ENCODE measurements at places on chromosomes 1 and 21.

DNA sequence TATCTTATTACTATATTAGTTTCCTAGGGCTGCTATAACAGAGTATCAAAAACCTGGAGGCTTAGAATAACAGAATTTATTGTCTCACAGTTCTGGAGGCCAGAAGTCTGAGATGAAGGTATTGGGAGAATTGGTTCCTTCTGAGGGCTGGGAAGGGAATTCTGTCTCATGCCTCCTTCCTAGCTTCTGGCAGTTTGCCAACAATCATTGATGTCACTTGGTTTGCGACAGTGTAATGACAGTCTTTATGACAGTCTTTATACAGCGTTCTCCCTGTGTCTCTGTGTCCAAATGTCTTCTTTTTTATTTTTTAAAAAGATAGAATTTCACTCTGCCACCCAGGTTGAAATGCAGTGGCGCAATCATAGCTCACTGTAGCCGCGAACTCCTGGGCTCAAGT, 15.8 kb upstream of the CENPF start:
- DNase-seq: no peak

DNA sequence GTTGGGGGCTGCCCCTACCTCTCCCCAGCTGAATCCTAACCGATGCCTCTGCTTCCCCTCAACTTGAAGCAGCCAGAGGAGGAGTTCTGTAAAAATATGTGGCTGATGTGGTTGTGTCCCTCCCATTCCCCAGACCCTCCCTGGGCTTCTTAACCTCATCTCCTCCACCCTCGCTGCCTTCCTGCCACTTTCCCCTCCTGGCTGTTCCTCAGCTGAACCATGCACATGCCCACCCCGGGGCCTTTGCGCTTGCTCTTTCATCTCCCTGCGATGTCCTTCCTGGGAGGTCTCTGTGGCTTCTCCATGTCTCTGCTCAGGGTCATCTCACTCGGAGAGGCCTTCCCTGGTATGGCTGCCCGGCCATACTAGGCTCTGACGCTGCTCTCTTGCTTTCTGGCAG, 8.9 kb downstream of the MIIP start:
- no peak for DNase-seq

DNA sequence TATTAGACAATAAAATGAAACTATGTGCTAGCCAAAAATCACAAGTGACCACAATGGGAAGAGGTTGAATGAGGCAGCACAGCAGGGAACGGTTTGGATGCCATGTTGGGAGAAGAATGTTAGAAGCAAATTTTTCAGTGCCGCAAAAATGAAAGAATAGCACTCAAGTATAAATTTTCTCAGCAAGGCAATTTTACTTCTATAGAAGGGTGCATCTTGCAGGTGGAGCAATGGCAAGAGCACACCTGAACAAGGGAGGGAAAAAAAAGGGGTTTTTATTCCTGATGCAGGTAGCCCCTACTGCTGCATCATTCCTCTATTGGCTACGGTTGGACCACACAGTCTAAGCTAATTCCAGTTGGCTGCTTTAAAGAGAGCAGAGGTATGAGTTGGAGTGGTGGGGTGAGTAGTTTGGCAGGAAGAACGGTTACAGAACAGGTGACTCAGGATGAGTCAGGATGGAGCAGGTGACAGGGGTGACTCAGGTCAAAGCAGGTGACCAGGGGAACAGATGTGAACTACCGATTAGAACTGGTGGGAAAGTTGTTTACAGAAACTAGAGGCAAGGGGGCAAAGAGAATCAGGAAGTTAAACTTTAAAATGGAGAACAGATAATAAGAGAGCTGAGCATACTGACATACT, 301.1 kb upstream of the NRIP1 start:
- DNase-seq: no peak

GRCh38 chr1:39755965-39756659, 15.0 kb downstream of the OXCT2 start:
- DNase-seq: no peak

- peak; percentile 64 for DNase-seq
Measured at GRCh38 chr1:6860401-6860800, 75.1 kb downstream of the CAMTA1 start.

DNA sequence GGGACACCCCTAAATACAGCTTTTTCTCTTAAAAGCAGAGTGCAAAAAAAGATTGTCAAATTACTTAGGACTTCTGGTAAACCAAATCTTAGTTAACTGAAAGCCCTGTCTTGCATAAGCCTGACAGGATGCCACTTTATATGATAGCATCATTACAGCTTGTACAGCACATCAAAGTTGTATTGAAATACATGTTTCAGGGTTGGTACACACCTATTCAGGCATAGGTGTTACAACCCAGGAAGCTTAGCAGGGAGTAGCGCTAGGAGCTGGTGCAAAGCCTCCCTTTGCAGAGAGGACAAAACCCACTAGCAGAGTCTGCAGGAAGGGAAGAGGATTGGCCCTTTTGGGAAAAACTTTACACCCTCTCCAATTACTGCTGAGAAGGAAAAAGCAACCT, 258.9 kb upstream of the SGIP1 start:
- no peak for DNase-seq

DNA sequence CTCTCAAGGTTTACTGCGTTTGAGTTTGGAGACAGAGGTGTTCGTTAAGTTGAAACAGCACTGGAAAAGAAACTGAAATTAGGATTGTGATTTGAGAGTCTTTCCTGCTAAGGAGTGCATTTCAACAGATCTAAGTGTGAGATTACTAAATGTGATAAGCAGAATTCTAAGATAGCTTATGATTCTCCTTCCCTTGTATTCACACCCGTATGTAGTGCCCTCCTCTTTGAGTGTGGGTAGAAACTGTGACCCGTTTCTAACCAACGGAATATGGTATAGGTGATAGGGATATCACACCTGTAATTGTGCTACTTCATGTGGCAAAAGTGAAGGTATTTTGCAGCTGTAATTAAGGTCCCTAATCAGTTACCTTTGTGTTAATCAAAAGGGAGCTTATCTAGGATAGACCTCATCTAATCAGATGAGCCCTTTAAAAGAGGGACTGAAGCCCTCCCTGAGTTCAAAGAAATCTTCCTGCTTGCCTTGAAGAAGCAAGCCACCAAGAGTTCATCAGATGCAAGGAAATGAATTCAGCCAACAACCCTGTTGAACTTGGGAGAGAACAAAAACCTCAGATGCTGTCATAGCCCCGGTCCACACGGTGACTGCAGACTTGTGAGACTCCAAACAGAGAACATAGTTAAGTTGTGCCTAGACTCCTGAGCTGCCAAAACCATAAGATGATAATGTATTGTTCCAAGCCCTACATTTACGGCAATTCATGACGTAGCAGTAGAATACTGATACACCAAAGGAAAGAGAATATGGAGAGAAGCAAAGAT, 12.6 kb upstream of the IL12RB2 start:
- DNase-seq: no peak

- peak; percentile 10 for DNase-seq
Measured at GRCh38 chr1:227245613-227246320, 72.5 kb downstream of the CDC42BPA start.

DNA sequence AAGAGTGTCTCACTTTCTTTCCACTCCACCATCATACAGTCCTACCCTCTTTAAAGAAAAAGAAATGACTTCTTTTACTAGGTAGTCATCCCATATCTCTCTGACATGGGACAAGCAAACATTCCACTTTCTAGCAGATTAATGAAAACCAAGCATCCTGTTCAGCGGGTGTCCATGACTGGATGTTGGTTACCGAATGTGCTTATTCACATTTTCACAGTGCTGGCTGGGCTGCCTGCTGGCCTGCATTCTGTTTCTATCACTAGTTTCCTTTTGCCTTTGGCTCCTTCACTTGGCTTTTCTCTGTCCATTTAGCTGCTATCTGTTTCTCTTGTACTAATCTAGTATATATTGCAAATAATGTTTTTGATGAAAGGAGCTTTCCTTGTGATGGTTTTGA, 598.4 kb downstream of the RWDD3 start:
- no peak for DNase-seq

DNA sequence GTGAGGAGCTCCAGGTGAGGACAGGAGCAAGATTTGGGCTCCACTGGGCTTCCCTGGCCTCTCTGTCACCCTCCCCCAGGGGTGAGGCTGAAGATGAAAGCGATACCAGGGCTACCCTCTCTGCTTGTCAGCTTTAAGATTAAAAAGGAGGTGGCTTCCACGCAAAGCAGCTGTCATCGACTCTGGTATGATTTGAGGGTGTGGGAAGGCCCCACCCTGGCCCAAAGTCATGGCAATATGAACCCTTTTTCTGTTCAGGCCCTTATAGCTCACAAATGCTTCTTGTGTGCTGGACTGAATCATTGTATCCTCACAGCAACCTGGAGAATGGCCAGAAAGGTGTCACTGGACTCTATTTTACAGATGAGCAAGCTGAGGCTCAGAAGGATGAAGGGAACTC, 41.6 kb downstream of the NUAK2 start:
- DNase-seq: no peak

GRCh38 chr1:157485793-157486192, 66.5 kb downstream of the FCRL5 start:
- DNase-seq: no peak

GRCh38 chr1:54335011-54335754, 71.0 kb downstream of the SSBP3 start:
- DNase-seq: no peak

DNA sequence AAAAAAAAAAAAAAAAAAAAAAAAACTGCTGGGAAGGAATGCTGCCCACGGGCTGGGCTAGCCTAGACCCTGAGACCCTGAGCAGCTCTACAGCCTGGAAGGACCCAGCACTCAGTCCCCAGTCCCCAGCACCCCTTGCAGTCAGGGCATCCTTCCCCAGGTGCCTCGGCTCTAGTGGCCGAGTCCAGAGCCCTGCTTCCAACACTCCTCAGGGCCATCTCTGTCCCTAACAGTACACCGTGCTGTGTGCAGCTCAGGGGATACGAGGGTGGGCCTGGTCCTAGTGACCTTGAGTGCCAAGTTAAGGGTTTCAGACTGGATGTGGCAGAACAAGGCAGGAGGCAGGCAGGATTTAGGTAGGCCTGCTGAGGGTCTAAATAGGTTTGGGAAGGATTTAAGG, 50.2 kb upstream of the LRP8 start:
- no peak for DNase-seq

- no peak for DNase-seq
Measured at GRCh38 chr1:22362626-22363402, 88.8 kb upstream of the ZBTB40 start.

DNA sequence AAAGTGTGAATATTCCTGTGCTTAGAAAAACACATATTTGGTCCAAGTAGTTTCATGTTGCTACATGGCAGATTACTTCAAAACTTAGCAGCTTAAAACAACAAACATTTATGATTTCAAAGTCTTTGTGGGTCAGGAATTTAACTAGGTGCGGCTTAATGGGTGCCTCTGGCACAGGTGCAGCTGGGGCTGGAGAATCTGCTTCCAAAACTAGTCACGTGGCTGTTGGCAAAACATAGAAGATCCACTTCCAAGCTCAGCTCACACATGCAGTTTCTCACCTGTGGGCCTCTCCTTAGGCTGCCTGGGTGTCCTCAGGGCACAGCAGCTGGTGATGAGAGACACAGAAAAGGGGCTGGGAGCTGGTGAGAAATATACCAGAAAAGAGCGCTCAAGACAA, 263.4 kb downstream of the TTLL7 start:
- no peak for DNase-seq

DNA sequence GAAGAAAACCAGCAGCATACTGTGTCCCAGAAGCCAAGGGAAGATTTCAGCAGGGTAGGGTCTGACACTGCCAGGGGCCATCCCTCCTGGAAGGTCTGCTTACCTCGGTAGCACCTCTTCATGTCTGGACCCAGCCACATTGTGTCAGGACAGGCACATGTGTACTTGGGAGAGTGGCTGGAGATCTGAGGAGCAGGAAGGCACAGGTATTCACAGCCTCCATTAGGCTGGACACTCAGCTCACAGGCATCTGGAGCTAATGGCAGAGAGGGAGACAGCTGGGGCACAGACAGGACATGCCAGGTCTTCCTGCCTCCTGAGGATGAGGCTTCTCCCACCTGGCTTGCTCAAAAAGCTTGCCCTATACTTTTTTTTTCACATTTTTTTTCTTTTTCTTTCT, 19.9 kb upstream of the MAGOH start:
- no peak for DNase-seq

GRCh38 chr1:50593515-50593914, 170.3 kb upstream of the DMRTA2 start:
- DNase-seq: no peak

DNA sequence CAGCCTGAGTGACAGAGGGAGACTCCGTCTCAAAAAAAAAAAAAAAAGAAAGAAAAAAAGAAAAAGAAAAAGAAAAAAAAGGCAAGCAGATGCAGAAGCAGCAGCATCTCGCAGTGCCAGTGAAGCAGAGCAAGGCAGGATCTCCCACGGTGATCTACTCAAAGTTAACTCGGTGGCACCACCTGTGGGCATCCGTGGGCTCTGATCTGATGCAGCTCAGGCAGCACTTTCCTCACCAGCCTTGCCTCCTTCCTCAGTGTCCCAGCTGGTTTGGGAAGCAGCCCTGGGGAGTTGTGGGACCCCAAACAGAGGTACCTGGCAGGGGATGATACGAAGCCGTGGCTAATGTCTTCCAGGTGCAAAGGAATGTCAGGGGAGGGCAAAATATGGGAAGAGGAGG, 104.3 kb upstream of the KRTAP19-8 start:
- peak; percentile 28 for DNase-seq

DNA sequence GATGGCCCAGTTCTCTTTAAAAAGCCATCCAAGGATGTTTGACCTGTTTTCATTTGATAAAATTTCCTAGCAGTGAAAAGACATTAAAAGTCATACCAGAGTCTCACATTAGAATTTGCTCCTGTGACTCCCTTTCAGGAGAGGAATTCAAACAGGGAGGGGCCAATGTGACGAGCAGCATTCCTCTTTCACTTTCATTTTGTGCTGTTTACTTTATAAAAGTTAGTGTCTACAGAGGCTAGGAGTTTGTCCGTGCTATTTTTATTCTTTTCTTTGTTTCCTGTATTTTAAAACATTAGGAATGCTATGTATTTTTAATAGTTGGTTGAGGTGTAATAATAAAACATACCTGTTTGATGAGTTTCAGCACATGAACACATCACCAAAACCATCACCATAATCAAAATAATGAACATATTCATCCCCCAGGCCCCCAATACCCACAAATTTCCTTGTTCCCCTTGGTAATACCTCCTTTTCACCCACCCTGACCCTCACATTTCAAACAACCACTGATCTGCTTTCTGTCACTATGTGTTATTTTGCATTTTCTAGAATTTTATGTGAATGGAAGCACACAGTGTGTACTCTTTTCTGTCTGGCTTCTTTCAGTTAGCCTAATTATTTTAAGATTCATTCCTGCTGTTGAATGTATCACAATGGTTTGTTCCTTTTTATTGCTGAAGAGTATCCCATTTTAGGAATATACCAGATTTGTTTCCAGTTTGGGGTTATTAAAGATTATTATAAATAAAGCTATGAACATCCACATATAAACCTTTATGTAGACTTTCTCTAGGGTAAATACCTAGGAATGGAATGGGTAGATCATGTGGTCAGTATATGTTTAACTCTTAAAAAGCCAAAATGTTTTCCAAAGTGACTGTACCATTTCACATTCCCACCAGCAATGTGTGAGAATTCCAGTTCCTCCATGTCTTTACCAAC, 129.5 kb downstream of the TENT5C start:
- peak; percentile 67 for DNase-seq

GRCh38 chr1:180515857-180516388, 13.5 kb upstream of the ACBD6 start:
- peak; percentile 92 for DNase-seq

Measured in astrocyte of the hippocampus (primary cell).